ENCODE measurements at places on chromosomes 13 and 19. TPM values are rescaled to one million over a fixed set of nuclear protein-coding genes. Genes with fewer than 3 reads are reported as not detected.

GPR183 gene
- total RNA-seq = 6.4 TPM

- DNase-seq = no peak
These were observed 327.3 kb downstream of the ATP8A2 start for GRCh38 chr13:25699056-25699455.

ZNF480 gene
- total RNA-seq = 14.0 TPM

GRCh38 chr19:5635427-5635826 is 12.5 kb downstream of the SAFB start:
- DNase-seq = no peak

ZNF627 gene
- total RNA-seq = 9.2 TPM

GRCh38 chr19:29745253-29745652 is 30.2 kb upstream of the C19orf12 start:
- DNase-seq = no peak

- DNase-seq = no peak
These were observed 78.9 kb downstream of the TNFSF11 start for GRCh38 chr13:42652642-42653415.

GRCh38 chr13:80841414-80841813 is 500.5 kb upstream of the SPRY2 start:
- no peak for DNase-seq

GRCh38 chr13:45674908-45675307 is 27.2 kb upstream of the CBY2 start:
- DNase-seq = no peak

URAD gene
- 44.8 TPM for total RNA-seq

GRCh38 chr13:109198585-109198984 is 569.2 kb downstream of the MYO16 start:
- DNase-seq = no peak

GRCh38 chr19:19280561-19280960 is 7.5 kb upstream of the TM6SF2 start:
- DNase-seq = no peak

- no peak for DNase-seq
These were observed 2.8 kb downstream of the TNNT1 start for GRCh38 chr19:55146078-55146704.

NPAS1 gene
- 1.6 TPM for total RNA-seq

CEACAM7 gene
- total RNA-seq = 2,049 TPM

GRCh38 chr19:16315825-16316505 is 8.7 kb upstream of the KLF2 start:
- no peak for DNase-seq

DNA sequence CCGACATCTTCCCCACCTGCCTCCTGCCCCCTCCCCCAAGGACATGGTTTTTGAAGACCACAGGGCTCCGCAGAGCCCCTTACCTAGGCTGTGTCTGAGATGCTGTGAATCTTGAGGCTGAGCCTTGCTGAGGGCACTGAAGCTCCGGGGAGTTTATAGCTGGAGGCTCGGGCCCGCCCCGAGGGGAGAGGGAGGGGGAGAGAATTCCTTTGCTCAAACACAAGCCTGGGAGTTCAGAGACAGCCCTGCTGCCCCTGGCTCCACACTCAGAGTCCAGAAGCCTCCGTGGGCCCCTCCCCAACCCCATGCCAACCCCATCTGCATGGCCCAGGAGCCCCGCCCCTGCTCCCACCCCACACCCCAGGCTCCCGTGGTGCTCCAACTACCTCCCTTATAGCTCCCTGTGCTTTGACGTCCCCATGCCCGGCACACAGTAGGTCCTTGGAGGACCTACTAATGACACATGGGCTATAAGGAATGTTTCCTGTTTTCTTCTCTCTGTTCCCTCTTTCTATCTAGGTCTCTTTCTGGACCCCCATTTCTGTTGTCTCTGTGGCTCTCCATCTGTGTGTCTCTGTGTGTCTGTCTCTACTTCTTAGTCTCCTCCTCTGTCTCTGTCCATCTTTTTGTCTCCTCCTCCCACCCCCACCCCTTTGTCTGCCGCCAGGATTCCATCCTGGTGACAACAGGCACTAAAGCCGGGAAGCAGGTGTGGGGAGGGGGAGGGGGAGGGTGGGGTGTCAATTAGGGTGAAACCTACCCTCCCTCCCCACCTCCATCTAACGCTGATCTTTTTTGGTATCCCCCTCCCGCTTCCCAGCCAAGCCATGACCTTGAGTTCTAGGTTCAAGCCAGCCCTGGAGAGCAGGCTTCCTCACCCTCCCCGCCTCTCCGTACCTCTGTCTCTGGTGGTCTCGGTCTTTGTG is at the start of gene TNNT1:
Gene TNNT1, minus strand, starts transcription at position 129 of the 926 bp plus-strand sequence. CDS start 2,049 bp downstream, outside the sequence.
- no peak for DNase-seq

GRCh38 chr13:97194479-97194878 is 27.7 kb upstream of the MBNL2 start:
- DNase-seq = no peak

NR2F6 gene
- 151 TPM for total RNA-seq

DNA sequence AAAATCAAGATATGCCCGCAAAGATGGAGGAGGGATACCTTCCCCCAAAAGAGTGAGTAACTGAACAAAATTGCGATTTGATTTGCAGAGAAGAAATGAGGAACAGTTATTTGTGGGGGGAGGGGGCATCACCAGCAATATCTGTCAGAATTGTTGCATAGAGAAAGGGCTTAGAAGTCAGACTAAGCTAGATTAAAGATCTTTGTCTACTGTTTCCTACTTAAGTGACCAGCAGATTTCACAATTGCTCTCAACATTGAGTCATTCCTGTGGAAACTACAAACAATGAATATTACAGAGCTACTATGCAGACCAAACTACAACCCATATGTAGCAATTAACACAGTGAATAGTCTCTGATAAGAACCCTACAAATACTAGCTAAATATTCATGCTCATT is 27.4 kb downstream of the FPR3 start:
- no peak for DNase-seq

GRCh38 chr13:26910754-26911465 is 150.3 kb upstream of the GPR12 start:
- DNase-seq = no peak

NDFIP2 gene
- total RNA-seq = 117 TPM

LILRB5 gene
- total RNA-seq = 10.9 TPM

ENOX1 gene
- 0.09 TPM for total RNA-seq

DNA sequence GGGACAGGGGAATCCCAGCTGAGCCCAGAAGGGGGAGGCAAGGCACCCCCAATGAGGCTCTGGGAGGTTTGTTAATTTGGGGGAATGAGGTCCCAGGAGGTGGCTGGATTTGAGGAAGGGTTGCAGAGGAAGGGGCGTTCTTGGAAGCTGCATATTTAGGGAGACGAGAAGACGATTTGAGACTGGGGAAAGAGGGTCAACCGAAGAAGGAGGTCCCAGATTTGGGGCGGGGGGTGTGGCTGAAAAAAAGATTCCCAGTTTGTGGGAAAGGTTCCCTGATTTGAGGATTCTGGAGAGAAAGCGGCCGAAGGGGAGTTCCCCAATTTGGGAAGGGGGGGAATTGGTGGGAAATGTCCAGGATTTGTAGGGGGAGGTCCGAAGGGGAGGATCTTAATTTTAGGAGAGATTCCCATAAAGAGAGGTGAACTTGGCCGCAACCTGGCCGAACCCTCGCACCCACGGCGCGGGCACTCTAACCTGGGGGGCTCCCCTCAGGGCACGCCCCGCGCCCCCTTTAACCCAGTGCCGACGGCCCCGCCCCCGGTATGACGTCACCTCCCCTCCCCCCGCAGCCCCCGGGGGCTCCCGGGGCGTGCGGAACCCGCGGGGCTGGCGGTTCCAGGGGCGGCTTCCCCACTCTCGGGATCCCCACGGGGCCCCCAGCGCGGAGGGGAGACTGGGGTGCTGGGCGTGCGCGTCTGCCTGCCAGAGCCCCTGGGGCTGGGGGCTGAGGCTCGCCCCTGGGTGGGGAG is 1.2 kb downstream of the PTPRS start:
- DNase-seq = no peak

GRCh38 chr13:46953331-46953730 is 56.5 kb upstream of the HTR2A start:
- DNase-seq = no peak

GRCh38 chr19:11446652-11447301 is 11.3 kb downstream of the PRKCSH start:
- peak; percentile 54 for DNase-seq

ZNF846 gene
- total RNA-seq = 10.2 TPM

PLPPR3 gene
- not detected for total RNA-seq

SIGLEC7 gene
- total RNA-seq = 1.3 TPM

DNA sequence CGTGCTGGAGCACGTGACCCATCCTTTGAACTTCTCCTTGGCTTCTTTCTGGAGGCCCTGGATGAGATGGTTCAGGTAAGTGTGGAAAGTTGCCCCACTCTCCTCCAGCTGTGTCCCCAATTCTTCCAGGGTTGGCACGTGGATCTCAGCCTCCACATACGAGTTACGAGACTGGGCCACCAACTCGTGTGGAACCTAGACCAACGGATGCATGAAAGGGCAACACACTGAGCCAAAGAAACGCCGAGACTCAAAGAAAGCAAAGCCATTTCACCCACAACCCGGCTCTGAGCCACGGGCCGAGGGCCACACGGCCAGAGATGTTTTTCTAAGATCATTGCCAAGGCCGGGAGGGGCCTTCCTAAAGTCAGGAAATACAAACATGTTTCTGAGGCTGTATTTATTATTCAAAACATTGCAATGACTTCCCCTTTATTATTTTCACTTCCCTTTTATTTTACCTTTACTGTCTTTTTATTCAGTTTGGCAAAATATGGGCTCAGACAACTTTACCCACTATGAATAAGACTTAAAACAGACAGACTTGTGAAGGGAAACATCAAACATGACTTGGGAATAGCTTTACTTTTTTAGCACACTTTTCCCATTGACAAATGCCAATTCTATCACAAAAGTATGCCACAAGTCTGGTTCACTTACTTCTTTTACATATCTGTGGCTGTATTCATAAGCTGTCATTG is 94.6 kb downstream of the KL start:
- DNase-seq = no peak

SIAH3 gene
- not detected for total RNA-seq

GRCh38 chr13:48380581-48380980 is 32.3 kb downstream of the LPAR6 start:
- DNase-seq = no peak

PINLYP gene
- total RNA-seq = 1.6 TPM

- no peak for DNase-seq
These were observed 14.2 kb downstream of the NDUFA11 start for GRCh38 chr19:5889288-5889971.

GRCh38 chr19:35484252-35485036 is 5.8 kb downstream of the KRTDAP start:
- no peak for DNase-seq
